MM.1S (cell line): ENCODE measurements at places on chromosomes 6 and 20.

- DNase-seq = no peak
Measured at GRCh38 chr6:37531026-37531425, 31.3 kb upstream of the CCDC167 start.

GRCh38 chr20:58246346-58246745 is 17.9 kb upstream of the ANKRD60 start:
- no peak for DNase-seq

DNA sequence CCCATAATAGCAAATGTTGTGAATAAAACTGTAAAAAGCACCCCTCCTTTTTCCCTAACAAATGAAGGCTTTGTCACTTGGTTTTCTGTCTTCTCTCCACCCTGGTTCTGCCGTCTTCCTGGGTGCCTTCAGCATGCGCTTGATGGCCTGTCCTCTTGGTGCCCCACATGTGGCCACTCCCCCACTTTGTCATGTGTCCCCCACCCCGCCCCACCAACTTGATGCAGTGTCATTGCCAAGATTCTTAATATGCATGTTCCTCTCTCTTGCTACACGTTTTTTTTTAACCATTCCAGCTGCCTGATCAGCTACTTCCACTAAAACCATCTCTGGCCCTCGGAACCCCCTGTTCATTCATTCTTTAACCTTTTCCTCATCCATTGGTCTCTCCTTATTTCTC is 340.3 kb downstream of the QKI start:
- no peak for DNase-seq

DNA sequence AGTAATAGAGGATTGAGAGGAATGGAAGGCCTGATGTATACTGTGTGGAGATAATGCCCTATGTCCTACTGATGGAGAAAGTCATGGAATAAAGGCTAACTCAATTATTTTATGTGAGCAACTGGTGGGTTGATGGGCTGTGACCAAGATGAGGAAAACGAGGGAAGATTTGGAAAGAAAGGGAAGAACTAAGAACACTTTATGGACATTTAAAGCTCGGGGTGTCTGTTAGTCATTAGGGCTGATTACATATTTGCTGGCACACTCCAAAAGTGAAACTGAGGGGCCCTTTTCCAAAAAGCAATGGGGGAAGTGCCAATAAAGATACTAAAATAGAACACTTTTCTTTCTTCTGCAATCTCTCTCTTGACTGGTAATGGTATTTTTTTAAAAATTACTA is 439.5 kb downstream of the PLCB1 start:
- DNase-seq = no peak

DNA sequence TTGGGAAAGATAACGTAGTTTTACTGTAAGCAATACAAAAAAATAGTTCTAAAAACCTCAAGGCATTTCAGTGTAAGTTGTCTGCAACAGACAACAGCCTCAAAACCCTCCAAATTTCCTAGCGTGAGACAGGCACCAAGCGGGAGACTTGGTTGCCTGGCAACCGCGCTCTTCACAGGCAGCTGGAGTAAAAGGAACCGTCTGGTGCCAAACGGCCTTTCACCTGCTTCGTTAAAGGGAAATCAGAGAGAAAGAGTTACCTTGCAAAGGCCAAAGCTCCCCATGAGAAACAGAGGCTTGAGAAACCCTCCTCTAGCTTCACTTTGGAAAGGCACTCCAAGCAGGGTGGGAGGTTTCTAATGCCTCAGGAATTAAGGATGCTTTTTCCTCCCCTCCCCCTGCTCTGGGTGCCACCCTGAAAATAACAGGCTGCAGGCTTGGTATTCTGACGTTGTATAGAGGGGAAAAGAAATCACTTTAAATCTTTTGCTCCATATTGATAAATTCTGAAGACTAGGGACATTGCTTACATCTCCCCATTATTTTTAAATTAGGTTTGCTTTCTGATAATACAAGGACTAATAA is 129.7 kb upstream of the UFL1 start:
- DNase-seq = peak; percentile 10

DNA sequence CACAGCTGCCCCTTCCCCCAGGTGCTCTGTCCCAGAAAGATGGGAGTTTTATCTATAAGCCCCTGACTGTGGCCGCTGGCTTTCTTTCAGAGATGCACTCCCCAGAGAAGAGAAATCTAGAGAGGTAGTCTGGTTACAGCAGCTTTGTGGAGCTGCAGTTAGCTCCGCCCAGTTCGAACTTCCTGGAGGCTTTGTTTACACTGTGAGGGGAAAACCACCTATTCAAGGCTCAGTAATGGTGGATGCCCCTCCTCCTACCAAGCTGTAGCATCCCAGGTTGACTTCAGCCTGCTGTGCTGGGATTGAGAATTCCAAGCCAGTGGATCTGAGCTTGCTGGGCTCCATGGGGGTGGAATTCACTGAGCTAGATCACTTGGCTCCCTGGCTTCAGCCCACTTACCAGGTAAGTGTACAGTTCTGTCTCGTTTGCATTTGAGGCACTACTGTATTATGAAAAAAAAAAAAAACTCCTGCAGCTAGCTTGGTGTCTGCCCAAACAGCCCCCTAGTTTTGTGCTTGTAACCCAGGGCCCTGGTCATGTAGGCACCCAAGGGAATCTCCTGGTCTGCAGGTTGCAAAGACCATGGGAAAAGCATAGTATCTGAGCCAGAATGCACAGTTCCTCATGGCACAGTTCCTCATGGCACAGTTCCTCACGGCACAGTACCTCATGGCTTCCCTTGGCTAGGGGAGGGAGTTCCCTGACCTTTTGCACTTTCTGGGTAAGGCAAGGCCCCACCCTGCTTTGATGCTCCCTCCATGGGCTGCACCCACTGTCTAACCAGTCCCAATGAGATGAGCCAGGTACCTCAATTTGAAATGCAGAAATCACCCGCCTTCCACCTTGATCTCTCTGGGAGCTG is 275.0 kb downstream of the CENPW start:
- peak; percentile 73 for DNase-seq

DNA sequence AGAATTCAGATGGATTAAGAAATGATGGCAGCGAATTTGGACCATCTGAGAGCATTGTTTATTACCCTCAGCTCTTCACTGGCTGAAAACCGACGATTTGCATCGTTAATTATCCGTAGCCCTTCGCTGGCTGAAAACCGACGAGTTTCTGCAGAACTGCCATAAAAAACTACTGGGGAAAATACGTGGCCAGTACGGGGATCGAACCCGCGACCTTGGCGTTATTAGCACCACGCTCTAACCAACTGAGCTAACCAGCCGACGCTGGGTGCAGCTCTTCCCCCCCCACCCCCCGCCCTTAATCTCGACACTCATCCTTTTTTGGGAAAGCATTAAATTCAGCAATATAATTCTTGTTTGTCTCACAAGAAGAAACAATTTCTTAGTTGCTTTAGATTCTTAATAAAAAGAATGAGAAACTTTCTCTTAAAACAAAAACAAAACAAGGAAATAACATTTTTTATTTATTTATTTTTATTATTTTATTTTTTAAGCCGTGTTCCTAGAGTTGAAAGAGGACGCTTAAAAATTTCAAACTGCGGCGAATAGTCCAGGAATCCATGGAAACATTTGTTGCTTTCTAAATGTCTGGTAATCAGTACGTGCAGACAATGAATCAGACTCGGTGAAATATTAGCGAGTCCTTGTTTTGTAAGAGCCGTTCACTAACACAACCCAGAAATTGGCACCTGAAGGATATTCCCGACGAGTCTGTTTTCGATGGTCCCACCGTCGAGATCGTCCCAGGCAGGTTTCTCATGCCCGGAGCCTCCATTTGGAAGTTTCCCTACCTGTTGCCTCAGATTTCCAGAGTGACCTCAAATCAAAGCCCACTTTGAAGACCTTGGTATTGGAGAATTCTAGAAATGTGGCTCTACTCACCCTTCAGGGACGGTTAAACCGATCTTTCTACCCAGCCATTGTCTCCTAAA is 27.8 kb downstream of the PRSS16 start:
- no peak for DNase-seq

GRCh38 chr20:24790746-24791283 is 158.3 kb upstream of the CST7 start:
- no peak for DNase-seq

DNA sequence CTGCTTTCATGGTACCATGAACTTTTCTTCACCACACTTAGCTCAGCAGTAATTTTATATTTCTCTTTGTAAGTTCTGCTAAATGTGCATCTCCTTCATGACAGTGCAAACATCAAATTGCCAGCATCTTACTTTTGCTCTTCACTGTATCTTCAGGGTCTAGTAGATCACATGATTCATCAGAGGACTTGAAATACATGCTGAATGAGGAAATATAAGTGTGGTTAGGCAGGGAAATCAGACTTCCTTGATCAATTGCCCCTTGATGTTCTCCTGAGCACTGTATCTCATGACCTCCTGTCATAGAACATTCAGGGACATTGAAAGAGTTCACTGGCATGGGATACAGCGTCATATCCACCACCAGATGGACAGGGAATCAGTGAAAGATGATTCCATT is 25.3 kb upstream of the POLR1H start:
- no peak for DNase-seq

DNA sequence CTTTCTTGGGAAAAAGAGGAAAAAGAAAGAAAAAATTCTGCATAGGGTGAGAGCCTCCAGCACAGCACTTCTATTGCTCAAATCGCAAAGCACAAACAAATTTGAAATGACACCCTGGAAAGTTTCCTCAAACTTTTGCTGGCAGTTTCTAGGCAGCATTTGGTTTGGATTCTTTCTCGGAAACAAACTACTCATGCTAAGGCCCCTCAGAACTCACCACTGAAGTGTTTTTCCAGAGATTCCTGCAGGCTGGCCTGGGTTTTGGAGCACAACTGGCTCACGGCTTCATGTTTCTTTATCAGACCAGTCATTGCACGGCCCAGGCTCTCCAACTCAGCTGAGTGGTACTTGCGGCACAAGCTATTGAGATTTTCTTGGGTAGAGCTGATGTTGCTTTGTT is 237.8 kb downstream of the SYNE1 start:
- DNase-seq = no peak

DNA sequence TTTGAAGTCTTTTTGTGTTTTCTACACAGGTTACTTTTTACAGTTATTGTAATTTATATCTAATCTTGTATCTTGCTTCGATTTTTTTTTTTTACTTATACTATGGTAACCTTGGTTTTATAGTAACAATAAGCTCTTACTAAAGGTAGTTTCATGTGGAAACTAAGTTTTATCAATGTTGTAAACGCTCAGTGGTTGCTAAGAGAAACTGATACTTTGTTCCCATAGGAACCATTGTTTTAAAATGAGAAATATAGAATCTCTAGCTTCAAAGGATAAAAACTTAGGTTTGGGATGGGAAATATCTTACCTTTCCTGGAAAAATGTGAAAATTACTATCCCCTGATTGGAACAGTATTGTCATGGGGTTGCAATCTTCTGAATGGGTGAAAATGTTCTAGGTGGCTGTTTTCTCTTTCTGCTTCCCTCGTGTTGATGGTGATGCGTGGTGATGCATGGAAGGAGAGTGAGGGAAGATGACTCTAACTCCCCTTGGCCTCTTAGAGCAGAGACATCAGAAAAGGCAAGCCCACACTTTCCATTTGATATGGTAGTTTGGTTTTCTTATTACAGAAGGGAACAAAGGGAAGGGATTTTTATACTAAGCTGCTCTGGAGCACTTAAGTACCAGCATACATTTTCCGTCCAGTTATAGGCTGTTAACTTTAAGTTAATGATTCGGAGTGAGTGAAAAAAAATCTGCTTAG is 23.5 kb upstream of the BACH2 start:
- DNase-seq = no peak

- no peak for DNase-seq
Measured at GRCh38 chr6:140269591-140270165, 895.2 kb upstream of the CITED2 start.

- no peak for DNase-seq
Measured at GRCh38 chr6:42404484-42404883, 47.2 kb downstream of the TRERF1 start.

- DNase-seq = no peak
Measured at GRCh38 chr6:154806804-154807203, 73.6 kb downstream of the SCAF8 start.

- no peak for DNase-seq
Measured at GRCh38 chr6:6686176-6686575, 97.7 kb downstream of the LY86 start.

GRCh38 chr6:149934249-149935156 is 7.3 kb upstream of the ULBP2 start:
- DNase-seq = peak; percentile 48

DNA sequence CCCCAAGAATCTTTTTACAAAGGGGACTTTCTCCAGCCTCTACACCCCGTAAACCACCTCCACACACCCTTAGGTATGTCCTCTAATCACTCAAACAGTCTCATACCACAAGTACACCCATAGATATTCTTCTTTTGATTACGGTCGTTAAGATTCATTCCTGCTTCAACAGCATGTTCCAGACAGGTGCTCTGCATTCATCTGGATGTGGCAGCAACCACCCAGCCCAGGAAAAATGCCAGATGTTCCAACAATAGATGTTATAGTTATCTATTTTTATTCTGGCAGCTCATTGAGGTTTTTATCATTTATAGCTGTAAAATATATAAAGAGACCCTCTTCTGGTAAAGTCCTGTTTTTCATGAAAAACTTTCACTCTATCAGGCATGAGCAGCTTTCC is 60.7 kb downstream of the SIM1 start:
- DNase-seq = no peak

DNA sequence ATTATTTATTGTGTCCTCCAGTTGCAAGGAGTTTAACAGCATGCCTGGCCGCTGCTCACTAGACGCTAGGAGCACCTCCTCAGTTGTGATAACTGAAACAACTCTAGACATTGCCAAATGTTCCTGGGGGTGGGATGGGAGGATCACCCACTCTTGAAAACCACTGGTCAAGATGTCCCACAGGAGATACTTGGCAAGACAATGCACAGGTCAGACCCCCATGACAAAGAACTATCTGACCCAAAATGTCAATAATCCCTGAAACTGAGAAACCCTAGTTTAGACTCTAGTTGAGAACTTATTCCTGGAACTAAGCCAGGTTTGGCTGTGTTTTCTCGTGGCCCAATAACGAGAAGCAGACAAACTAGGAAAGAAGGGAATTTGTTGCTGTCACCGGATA is 9.5 kb upstream of the FKBPL start:
- DNase-seq = no peak

DNA sequence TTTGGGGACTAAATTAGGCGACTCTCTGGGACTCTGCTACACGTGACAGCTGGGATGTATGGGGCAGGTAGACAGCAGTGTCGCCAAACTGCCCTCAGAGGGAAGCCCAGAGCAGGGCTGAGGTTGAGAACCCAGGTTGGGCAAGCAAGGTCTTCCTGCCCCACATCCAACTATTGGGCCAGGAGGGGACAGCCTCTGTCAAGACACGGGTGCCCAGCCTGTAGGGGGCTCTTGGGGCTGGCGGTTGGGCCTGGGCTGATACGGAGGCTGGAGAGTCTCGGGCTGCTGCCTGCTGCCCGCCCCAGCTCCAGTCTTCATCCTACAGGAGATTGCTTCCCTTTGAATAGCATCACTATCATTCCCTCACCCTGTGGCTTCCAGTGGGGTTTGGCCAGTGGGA is 33.3 kb downstream of the CPNE5 start:
- DNase-seq = no peak

GRCh38 chr6:158536891-158537798 is 22.7 kb upstream of the TMEM181 start:
- no peak for DNase-seq
